ENCODE measurements at places on chromosomes 16 and 17.

DNA sequence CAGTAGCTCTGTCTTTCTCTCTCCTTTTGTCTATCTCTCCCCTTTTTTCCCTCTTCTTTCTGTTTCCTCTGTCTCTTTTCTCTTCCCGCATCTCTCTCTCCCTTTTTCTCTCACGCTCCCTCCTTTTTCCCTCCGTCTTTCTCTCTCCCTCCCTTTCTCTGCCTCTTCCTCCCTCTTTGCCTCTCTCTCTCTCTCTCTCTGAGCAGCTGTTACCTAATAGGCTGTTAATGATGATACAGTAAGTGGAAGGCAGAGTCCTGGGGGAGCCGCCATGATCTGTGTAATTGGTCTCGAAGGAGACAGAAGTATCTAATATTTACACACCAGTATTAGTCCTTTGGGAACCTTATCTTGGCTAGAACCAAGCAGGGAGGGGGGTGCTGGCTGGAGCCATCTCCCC is 136.1 kb upstream of the CIBAR2 start:
- DNase-seq = no peak

GRCh38 chr16:685967-686366 is 1.8 kb upstream of the JMJD8 start:
- DNase-seq = no peak

- DNase-seq = no peak
Observed at GRCh38 chr17:75548813-75549212, 23.3 kb downstream of the LLGL2 start.

DNA sequence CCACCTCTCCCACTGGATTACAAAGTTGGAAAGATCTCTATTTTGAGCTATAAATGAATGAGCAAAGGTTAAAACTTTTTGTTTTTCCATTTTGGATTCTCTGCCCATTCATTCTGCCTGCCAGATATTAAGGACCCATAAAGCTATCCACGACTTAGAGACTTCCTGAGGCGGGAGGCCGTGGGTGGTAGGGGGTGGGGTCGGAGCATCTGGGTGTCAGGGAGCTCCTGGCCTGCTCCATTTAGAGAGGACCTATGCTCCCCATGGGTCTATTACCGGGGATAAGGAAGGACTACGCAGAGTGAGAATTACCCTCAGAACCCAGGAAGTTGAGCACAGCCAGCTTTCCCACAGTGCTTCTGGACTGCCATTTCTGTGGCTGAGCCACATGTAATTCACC is 45.8 kb downstream of the MARF1 start:
- no peak for DNase-seq

GRCh38 chr16:78092758-78093157 is 6.7 kb upstream of the WWOX start:
- DNase-seq = no peak

DNA sequence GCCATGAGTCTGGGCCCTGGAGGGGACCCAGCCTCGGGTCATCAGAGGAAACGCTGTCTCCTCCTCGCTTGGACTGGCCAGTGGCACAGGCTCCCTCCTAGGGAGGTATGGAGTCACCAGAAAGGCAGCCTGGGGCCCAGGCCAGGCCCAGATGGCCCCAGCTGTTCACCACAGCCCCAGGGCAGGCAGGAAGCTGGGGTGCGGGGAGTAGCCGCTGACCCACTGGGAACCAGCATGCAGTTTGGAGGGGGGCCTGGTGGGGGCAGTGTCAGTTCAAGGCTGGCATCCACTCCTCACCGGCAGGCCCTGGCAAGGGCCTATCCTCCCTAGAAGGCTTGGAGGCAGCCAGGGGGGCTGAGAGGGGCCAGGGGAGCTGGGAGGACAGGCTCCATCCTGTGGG is 48.8 kb downstream of the SDK2 start:
- peak; percentile 36 for DNase-seq

DNA sequence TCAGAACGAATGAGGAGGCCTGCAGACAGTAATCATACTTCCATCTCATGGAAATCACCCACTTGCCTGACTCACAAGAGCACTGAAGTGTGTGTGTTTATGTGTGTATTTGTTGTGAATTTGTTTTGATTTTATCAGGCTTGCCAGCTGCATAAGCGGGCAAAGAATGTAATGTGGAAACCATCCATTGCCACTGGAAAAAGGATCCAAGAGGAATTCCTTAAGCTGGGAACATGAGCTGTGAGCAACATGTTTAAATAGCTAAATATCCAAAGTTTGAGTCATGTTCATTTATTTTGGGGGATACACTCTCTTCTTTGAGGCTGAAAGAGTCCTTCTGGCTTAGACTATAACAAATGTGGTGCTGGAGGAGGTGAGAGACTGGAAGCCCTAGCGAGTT is 198.4 kb upstream of the TBX2 start:
- no peak for DNase-seq

Measured in GM19239 (cell line).